ENCODE measurements at places on chromosomes 3 and 15.

- DNase-seq, result no peak
Measured at GRCh38 chr3:72297481-72297880, 512.5 kb upstream of the PROK2 start.

GRCh38 chr15:94671858-94672532, 440.6 kb downstream of the MCTP2 start:
- peak; percentile 58 for DNase-seq

- DNase-seq, result no peak
Measured at GRCh38 chr15:69719527-69720240, 267.1 kb downstream of the RPLP1 start.

DNA sequence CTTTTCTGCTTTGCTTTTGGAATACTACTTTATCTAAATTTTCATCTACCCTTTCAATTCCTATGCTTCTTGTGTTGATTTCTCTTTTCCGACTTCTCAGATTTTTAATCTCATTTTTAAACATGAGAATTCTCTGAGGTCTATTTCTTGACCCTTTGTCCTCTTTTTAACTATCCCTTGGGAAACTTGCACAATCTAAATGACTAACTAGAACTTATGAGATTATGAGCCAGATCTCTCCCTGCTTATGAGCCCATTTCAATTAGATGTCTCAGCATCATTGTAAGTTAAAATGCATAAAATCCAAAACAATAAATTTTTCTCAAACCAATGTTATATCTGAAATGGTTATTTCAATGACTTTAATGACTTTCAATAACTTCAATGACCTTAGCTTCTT, 296.9 kb upstream of the AGTR1 start:
- peak; percentile 68 for DNase-seq

DNA sequence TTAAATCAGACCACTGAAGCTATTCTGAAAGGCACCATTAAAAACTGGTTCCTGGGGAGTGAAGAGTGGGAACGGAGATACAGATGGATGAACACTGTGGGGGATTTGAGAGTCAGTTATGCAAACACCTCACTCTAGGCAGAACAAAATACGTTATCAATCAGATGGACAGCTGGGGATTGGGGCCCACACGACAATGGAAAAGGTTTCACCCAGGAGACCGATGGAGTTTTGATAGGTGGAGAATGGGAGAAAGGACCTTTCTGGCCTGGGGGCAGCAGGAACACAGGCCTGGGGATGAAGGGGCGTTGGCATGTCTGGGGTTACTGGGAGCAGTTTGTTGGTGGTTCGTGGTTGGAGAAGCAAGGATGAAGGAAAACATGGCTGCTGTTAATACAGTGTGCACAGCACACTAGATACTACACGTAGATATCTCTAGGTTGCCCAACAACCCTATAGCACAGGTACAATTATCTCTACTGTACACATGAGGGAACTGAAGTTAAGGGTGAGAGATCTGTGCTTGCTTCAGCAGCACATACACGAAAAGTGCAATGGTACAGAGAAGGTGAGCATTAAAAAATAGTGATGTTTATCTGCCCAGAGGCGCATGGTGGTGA, 16.5 kb downstream of the ST6GAL1 start:
- DNase-seq, result no peak

- DNase-seq, result no peak
Measured at GRCh38 chr3:173599673-173600072, 202.1 kb downstream of the NLGN1 start.

GRCh38 chr3:184345317-184346144, 8.1 kb downstream of the FAM131A start:
- peak; percentile 63 for DNase-seq

- peak; percentile 20 for DNase-seq
Measured at GRCh38 chr15:57591822-57592367, at the start of gene MYZAP. Gene MYZAP, plus strand, starts transcription at chr15:57591904. Its CDS starts 131 bp downstream, at chr15:57592035.

DNA sequence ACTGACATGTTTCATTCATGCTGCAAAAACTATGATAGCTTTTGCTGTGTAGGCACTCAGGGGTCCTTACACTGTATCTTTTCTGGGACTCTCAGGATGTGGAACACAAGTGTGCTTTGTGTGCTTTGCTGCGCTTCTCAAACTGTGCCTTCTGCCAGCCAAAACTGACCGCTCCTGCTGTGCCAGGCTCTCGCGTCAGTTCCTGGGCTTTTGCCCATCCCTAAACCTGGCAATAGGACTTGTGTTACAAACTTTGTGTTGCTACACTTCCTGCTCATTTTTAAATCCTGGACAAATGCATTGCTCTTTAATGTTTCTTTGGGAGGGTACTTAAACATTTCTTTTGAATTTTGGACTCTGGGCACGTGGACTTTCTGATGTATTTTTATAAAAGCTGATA, 60.3 kb downstream of the DIPK2A start:
- DNase-seq, result no peak

- DNase-seq, result no peak
Measured at GRCh38 chr3:46206282-46207015, 1.7 kb downstream of the CCR1 start.

DNA sequence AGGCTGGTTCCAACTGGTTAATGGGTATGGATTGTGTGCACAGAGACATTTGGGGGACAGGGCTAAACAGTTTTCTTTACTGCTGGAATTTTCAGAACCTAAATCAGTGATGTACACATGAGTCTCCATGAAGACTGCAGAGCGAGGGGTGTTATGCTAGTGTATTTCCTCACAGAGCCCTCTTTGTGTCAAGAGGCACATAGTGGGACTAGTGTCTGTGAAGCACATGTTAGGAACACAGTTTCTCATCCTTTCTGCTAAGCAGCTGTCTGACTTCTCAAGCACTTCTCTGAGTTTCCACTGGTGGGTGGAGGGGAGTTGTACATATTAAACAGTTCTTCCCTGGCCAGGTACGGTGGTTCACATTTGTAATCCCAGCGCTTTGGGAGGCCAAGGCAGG, 9.4 kb upstream of the STARD5 start:
- DNase-seq, result no peak

GRCh38 chr3:55090746-55091145, 162.9 kb upstream of the LRTM1 start:
- DNase-seq, result no peak

DNA sequence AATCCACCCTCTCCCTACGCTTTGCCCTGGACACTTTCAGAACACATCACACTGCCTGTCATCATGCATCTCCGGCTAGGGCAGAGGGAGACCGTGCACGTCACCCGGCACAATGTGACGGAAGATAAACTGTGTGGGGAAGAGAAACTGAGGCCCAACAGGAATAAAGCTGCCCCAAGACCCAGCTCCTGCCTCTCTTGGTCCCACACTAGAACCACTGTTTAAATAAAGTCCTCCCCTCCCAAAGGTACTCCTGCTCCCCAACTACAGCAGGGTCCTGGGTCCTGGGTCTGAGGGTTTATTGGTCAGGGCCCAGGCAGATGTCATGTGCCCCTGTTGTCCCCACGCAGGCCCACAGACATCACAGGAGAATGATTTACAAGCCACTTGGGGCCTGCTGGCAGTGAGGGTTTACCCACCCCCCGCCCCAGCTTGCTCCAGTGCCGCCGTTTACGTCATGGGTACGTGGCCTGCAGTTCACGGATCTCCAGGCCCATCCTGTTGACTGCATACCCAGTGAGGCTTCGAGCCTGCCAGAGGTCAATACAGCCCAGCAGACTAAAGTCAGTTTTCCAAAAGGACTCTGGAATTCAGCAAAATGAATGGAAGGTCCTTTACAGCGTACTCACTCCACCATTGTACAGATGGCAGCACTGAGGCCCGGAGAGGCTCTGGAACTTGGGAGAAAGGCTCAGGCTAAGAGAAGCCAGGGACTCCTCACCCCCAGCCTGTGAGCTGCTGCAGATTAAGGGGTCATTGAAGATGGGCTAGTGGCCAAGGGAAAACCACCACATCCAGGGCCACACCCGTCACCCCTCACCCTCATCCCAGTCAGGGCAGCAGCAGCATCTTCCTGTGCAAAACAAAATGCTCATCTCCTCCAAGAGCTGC, 23.2 kb downstream of the ALS2CL start:
- DNase-seq, result no peak

DNA sequence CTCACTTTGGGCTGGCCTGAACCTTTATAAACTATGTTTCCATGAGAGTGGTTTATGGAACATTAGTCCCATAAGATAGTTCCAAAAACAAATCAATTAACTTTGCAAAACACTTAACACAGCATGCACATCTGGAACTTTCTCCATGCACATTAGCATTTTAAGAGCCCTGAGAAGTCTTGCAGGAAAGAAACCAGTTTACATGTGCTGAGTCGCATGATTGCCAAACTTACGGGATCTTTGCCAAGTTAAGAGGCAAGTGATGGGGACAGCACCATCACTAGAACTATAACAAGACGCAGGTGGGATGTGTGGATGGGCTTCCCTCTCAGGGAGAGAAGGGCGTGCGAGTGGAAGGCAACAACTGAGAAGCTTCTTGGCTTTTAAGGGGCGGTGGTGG, 20.7 kb downstream of the ADAMTS9 start:
- peak; percentile 35 for DNase-seq

DNA sequence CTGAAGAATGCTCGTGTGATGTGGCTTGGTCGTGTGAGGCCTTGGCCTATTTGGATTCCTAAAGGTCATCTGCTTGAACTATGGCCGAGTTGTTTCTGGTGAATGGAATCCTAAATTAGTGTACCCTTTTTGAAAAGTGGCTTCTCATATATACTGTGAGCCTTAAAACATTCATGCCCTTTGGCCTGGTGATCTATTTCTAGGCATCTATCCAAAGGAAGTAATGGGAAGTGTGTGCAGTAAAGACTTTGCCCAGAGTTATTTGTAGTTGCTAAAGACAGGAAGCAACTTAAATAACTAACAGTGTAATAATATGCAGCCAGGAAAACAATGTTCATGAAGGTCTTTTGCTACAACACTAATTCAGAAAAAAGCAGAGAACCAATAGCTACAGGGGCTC, 3.0 kb downstream of the DGKG start:
- DNase-seq, result peak; percentile 20

DNA sequence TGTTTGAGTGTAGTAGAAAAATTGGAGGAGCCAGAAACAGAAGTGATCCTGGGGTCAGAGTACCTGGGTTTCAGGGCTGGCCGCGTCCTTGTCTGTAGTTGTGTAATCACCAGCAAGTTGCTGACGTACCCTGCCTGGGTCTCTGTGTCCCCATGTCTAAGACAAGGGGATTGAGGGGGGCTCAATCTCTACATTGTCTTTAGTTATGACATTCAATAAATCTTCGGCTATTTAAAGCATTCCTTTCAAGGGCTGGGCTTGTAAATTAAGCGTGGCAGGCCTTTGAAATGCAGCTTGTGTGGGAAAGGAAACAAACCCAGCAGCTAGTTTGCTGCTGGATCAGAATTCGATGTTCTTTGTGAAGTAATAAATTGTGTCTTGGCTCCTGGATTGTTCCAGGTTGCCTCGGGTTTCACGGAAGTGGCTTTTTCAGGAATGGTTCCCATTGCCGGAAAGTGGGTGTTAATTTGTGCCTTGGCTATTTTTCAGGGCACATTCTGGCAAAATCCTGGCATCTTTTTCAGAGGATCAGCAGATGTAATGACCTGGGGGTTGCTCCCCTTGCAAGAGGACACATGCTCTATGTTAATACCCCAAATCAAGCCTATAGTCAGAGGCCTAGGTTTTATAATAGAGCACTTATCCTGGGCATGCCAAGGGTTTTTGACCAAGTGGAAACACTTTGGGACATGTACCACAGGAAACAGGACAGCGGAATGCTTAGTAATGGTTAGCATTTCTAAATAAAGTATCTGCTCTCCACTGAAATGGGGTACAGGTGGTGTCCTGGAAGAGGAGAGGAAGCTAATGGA, 294.8 kb upstream of the NR2E3 start:
- no peak for DNase-seq

DNA sequence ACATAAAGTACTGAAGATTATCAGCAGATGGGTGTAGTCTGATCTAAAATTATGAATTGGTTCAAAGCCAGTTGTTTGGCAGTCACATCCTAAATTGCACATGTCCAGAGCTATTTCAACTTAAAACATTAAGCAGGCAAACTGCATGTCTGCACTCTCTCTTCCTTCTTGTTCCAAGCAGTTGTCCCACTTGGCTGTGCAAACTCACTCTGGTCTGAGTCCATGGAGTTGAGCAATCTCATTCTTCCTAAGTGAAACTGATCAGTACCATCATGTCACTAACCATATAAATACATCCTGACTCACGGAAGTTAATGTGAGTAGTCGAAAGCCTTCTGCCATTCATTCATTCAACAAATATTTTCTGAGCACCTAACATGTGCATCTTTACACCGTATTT, 353.0 kb downstream of the ROBO1 start:
- peak; percentile 85 for DNase-seq

- no peak for DNase-seq
Measured at GRCh38 chr15:63491116-63491827, 13.1 kb upstream of the USP3 start.

DNA sequence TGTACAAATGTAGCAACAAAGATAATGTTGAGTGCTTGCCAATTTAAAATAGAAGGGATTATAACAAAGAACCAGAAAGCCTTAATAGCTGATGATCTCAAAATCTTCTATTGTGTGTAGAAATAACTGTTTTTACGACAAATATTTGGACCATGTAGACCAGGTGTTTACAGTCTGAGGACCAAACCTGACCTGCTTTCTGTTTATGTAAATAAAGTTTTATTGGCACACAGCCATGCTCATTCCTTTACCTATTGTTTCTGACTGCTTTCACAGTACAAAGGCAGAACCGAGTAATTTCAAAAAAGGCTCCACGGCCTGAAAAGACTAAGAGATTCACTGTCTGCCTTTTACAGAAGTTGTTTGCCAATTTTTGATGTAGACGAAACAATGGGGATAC, 91.8 kb downstream of the GOLIM4 start:
- DNase-seq, result no peak

GRCh38 chr15:90044191-90044590, 43.1 kb downstream of the ZNF710 start:
- no peak for DNase-seq

GRCh38 chr3:69879051-69879450, 120.5 kb upstream of the SAMMSON start:
- DNase-seq, result no peak

DNA sequence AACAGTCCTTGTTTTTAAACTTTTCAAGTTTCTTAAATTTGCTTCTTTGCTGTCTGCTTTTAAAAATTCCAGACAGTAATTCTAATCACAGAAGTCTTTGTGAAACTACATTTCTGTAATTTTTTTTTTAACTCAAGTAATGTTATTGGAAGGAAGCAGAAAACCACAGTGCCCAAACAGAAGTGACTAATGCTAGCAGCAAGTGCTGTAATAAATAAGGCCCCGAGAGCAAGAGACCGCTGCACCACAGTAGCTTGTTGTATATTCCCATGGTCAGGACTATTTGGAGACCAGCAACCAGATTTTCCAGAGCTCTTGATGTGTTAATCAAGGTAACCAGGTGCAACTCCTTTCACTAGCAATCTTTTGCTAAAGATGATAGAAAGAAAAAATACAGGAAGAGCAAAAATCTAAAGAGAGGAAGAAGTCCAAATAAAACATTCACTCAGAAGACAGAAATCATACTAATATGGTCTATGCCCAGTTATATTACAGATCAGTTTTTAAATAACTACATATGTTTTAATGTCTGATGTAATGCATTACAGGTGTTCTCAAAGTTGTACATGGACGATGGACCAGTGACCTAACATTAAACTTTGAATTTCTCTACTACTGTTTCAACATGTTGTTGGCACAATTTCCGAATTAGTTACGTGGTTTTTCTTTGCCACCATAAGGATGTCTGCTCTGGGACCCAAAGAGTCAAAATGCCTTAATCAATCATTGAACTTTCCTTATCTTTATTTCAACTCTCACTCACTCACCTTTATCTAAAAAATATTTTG, 36.4 kb downstream of the WWTR1 start:
- DNase-seq, result peak; percentile 92
